ENCODE measurements at places on chromosomes 5 and 9.

GRCh38 chr5:13731121-13731628 is 213.3 kb downstream of the DNAH5 start:
- DNase-seq, result no peak

GRCh38 chr5:8912106-8912505 is 633.8 kb downstream of the SEMA5A start:
- DNase-seq, result no peak

DNA sequence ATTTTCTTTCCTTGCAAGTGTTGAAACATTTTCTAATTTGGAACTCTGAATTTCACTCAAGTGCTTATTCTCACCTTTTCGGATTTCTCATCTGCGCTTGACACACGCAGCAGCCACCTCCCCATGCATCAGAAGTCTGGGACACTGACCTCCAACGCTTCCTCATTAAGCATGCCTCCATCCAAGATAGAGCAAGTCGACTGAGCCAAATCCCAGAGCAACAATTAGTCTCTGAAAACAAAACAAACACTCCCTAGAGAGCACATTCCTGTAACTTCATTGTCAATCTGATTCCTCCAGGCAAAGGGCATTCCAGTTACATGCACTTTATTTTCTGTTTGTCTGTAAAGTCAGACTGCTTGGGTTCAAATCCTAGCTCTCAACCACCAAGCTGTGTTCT is 5.7 kb downstream of the CD180 start:
- no peak for DNase-seq

DNA sequence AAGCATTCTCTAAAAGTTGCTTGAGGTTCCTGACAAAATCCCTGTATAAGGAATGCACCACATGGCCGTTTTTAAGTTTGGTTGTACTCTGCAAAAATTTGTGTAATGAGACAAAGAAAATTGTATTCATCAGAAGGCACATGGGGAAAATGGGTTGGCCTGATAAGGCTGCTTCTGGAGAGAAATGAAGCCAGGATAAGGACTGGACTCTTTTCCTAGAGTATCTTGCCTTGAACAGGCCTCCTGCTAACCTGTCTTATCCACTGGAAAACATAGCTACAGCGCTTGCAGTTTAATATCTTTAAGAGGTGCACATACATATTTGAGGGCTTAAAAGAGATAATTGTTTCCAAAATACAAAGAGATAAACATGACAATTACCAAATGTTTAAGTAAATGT is 41.4 kb upstream of the IFNK start:
- DNase-seq, result no peak

- DNase-seq, result peak; percentile 78
Observed at GRCh38 chr9:3125602-3126405, 281.9 kb upstream of the PUM3 start.

DNA sequence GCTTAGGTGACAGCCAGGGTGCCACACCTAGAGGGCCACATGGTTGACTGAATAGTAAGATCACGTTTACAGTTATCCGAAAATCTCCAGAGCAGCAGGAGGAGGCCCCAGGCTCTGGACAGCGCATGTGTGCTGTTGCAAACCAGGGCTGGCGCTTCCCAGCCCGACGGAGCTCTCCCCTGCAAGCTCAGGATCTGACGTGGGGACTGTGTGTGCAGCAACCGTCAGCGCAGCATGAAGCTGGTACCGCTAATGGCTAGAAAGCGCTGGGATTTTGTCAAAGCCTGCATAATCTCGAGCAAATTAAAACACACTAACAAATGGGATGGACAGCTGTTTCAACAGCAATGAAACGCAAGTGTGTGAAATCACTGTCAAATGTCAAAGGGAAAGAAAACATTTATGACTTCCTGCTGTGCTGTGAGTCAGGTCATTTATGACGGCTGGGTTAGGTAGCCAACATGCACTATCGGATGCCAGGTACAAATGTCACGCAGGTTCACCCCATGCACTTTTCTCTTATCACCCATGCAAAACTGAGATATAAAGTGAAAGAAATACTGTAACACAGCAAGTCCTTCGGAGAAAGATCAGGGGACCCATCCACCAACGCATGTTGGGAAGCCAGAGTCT is 7.5 kb downstream of the SURF4 start:
- DNase-seq, result no peak

- no peak for DNase-seq
Observed at GRCh38 chr5:138233280-138233679, 20.2 kb upstream of the CDC23 start.

DNA sequence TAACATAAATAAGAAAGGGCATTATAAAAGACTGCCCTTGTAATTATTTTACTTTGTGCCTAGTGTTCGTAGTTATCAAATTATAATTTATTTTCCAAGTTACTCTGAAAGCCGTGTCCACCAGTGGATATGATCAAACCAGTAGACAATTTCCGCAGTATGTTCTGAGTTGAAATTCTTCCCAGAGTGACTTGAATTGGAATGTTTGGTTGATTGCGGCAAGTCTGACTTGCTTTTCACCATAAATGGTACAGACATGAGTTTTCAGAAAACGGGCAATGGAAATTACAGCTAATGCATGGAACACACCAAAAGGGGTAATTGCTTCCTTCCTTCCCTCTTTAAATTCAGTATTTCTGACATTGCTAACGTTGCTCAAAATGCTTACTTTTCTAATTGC is 56.6 kb downstream of the CHSY3 start:
- no peak for DNase-seq

DNA sequence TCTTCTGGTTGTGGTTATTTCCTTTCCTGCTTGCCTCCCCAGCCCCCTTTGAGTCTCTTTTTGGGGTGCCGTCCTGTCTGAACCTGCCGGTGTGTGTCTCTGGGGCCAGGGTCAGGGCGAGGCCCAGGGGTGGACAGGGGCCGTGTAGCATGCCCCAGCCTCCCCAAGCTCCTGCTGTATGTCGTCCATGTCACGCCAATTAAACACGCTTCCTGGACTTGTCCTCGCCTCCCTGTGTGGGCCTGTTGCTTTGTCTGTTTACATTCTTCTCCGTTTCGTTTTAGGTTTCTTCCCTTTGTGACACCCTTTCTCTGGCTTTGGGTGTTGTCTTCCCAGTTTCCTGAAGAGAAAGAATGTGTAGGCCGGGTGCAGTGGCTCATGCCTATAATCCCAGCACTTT is 28.5 kb upstream of the HMCN2 start:
- no peak for DNase-seq

DNA sequence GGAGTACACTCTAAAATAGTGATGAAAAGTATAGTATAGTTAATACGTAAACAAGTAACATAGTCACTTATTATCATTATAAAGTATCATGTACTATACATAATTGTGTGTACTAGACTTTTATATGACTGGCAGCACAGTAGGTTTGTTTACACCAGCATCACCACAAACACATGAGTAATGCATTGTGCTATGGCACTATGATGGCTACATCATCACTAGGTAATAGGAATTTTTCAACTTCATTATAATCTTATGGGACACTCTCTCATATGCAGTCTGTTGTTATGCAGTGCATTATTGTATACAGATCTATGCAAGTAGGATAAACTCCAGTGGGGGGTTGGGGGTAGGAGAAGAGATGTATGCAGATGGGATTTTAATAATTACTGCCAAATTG is 52.7 kb upstream of the ELL2 start:
- no peak for DNase-seq

GRCh38 chr9:34262971-34263370 is 66.1 kb downstream of the KIF24 start:
- DNase-seq, result no peak

GRCh38 chr9:36781533-36781932 is 208.8 kb downstream of the MELK start:
- no peak for DNase-seq

- no peak for DNase-seq
Observed at GRCh38 chr5:21058289-21058688, 1070.3 kb upstream of the CDH18 start.

DNA sequence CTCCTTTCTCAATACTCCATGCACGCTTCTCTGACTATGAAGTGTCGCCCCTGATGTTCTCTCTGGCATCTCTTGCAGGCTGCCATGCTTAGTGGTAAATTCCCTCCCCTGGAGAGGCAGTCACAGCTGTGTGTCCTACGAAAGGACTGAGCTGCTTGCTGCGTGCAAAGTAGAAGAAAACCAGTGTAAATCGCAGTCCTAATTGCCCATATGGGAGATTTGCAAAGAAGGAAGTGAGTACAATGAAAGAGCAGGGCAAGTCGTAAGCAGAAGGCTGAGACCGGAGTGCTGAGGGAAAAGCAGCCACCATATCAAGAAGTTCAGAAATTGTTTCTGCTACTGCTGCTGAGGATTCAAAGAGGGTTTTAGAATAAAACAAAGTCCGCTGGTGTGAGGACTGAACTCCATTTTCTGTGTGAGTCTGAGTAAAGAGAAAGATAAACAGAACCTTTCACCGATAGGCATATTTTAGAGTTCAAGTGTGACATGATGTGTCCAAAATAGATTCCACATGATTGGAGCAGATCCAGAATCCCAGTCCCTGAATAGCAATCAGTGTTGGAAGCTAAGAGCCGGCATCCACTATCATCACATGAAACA is 507.8 kb upstream of the MPDZ start:
- no peak for DNase-seq

- DNase-seq, result no peak
Observed at GRCh38 chr9:91948597-91949391, 1.2 kb downstream of the ROR2 start.

- DNase-seq, result no peak
Observed at GRCh38 chr5:103808464-103809106, 246.0 kb upstream of the NUDT12 start.

GRCh38 chr9:108130905-108131304 is 641.3 kb upstream of the KLF4 start:
- no peak for DNase-seq

DNA sequence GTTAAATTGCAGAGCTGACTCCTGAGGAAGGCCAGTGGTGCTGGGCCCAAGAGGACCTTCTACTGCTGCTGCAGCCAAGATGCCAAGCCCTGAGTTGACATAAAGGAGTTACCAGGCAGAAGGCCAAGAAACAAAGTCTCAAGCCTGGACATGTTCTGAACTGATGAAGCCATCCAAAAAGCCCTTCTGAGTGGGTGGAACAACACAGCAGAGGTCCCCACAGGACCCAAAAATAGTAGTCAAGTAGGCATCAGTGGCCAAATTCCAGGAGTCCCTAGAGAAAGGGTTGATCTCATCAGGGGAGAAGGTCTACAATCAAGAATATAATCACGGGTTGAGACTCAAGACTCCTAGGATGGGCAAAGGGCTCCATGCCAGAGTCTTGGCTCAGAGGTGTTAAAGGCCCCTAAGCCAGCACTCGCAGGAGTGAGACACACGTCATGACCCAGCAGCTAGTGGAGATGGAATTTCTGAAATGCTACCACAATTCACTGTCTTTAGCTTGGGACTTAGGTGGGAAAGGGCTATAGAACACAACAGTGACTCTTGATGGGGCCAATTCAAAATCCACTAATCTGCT is 119.7 kb downstream of the FANCC start:
- DNase-seq, result no peak

GRCh38 chr9:75938946-75939345 is 48.5 kb downstream of the PCSK5 start:
- DNase-seq, result no peak

DNA sequence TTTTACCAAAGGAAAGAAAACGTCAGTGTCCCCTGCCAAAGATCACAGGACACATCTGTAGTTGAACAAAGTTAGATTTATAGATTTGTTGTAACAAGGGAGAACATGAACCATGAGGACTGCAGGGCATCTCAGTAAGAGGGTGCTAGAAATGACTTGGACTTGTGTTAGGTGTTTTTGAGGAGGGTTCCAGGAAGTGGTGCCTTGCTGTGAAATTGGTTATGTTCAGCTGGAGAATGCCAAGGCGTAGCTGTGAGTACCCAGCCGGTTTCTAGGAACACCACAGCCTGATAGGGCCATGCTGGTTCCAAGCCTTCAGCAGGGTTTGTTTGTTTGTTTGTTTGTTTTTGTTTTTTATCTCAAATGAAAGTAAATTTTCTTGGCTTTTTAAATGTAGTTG is 5.3 kb downstream of the SPEF2 start:
- no peak for DNase-seq

- peak; percentile 46 for DNase-seq
Observed at GRCh38 chr5:89313804-89314588, 431.0 kb upstream of the MEF2C start.

DNA sequence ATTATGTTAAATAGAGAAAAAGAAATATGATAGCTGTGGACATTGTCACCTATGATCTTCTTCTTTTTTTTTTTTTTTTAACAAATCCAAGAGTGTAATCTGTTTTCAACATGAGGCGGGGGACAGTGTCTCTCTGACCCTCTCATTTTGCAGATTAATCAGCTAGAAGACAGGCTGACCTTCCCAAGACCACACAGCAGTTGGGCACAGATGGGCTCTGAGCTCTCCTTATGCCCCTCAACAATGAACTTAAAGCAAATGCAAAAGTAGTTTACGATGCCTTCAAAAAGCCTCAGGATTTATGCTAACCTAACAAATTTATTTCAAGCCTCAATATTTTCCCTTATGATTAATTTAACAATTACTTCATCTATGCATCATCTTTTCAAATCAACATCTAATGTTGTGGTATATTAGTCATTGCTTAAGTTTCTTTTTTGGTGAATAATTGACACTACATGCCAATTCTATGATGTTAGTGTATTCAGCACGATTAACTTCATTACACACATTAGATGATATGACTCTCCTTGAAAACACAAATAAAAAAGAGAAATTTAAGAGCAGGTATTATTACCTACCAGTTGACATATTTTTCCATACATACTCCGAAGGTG is 7.4 kb downstream of the NFIL3 start:
- DNase-seq, result peak; percentile 35

- no peak for DNase-seq
Observed at GRCh38 chr5:181114844-181115778, 15.9 kb downstream of the OR2V1 start.

GRCh38 chr9:78893774-78894401 is 597.0 kb downstream of the PSAT1 start:
- no peak for DNase-seq

GRCh38 chr5:96463091-96463490 is 30.0 kb upstream of the PCSK1 start:
- DNase-seq, result no peak

GRCh38 chr9:133334161-133334560 is 1.8 kb downstream of the SURF6 start:
- DNase-seq, result no peak

Data from CD14-positive monocyte (primary cell).